ENCODE measurements at places on chromosomes 1 and 21. TPM values are rescaled to one million over a fixed set of nuclear protein-coding genes. Genes with fewer than 3 reads are reported as not detected.

DNA sequence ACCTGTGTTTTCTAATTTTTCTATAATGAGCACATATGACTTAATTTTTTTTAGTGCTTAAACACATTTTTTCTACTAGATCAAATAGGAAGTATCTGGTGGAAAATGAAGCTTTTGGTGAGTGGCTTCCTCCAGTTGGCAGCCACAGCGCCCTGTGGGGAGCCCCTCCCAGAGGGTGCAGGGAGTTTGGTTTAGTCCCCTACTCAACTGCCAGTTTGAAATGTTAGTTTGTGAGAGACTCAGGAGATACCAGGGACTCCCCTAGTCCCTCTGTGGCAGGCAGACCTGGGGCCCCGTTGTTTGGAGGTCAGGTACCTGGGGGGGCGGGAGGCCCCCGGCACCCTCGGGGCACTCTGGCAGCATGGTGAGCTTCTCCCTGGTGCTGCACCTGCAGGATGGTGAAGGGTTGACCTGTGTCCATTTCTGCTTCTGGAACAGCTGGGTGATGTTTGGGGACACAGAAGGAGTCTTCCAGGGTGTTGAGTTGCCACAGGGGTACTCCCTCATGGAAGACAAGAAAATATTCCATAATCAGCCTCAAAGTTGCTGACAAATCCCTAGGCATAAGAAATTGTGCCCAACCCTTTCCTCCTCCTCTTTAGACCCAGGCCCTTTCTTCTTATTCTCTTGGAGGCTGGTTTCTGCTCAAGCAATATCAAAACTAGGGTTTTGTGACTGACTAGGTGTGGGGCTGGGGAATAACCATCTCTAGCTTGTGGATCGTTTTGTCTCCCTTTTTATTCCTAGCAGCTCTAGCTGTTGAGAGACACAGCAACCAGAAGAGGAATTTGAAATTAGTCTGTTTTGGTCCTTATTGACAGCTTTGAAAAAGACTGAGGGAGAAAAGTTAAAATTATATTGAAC is 91.6 kb downstream of the ABCA4 start:
- H3K27me3 ChIP-seq = no peaks in the 10 kb centered on the region
- DNase-seq = no peak
- H3K4me1 ChIP-seq = no peaks in the 10 kb centered on the region
- no peak overlapping the region for H3K4me3 ChIP-seq
- no peaks in the 10 kb centered on the region for H3K36me3 ChIP-seq

GRCh38 chr1:191320062-191320461 is 838.2 kb upstream of the RGS18 start:
- H3K36me3 ChIP-seq = no peaks in the 10 kb centered on the region
- no peak overlapping the region for H3K4me3 ChIP-seq
- no peak overlapping the region for H3K27ac ChIP-seq
- H3K4me1 ChIP-seq = no peaks in the 10 kb centered on the region

GRCh38 chr1:160097151-160097910 is 1.1 kb downstream of the IGSF8 start:
- DNase-seq = no peak
- no peaks in the 10 kb centered on the region for H3K36me3 ChIP-seq
- H3K4me3 ChIP-seq = peak overlapping the region; percentile 56
- H3K27me3 ChIP-seq = no peaks in the 10 kb centered on the region
- H3K4me1 ChIP-seq = peaks cover 17% of the 10 kb centered on the region
- H3K27ac ChIP-seq = peak overlapping the region; percentile 27

DNA sequence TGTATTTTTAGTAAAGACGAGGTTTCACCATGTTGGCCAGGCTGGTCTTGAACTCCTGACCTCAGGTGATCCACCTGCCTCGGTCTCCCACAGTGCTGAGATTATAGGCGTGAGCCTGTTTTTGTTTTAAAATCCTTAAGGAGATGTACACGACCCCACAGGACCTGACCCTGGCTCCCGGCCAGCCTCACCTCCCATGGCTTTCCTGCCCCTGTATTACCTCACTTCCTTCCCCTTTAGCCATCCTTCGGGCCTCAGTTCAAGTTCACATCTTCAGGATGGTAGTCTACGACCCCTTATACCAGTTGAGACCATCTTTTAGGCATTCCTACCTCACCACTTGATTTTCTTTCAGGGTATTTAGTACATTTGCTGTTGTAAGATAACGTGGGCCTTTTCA is 36.3 kb downstream of the TCP10L start:
- no peak overlapping the region for H3K27ac ChIP-seq
- H3K4me1 ChIP-seq = no peaks in the 10 kb centered on the region

DNA sequence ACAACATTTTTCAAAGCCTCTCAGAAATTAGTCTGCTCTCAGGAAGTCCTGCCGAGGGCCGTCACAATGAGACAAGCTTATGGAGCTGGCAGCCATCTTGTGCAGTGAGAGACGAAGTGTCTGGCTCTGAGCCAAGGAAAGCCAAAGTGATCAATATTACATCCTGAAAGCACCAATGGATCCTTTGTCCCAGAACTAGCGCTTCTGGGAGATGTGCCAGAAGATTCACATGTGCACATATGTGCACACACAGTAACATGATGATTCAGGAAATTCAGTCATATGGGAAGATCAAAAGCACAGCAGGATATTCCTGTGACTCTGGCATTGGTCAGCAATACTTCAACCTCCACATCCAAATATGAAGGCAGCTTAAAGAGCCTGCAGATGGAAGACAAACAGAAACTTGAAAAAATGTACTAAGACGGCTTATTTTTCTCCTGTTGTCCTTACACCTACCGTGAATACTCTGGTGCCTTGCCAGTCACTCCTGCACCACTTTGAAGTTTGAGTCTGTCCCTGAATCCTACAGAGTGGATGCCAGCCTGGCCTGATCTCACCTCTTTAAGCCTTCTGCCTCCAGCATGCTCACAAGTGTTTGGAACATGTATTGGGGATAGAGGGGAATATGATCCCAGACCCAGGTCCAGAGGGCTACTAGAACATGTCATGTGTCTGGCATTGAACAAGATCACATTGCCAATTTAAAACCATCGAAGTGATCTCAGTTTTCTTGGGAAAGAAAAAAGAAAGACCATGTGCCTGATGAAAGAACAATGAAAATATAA is 44.5 kb upstream of the PRRX1 start:
- DNase-seq = peak; percentile 71
- no peak overlapping the region for H3K27ac ChIP-seq
- H3K36me3 ChIP-seq = no peaks in the 10 kb centered on the region
- H3K27me3 ChIP-seq = no peaks in the 10 kb centered on the region

DNA sequence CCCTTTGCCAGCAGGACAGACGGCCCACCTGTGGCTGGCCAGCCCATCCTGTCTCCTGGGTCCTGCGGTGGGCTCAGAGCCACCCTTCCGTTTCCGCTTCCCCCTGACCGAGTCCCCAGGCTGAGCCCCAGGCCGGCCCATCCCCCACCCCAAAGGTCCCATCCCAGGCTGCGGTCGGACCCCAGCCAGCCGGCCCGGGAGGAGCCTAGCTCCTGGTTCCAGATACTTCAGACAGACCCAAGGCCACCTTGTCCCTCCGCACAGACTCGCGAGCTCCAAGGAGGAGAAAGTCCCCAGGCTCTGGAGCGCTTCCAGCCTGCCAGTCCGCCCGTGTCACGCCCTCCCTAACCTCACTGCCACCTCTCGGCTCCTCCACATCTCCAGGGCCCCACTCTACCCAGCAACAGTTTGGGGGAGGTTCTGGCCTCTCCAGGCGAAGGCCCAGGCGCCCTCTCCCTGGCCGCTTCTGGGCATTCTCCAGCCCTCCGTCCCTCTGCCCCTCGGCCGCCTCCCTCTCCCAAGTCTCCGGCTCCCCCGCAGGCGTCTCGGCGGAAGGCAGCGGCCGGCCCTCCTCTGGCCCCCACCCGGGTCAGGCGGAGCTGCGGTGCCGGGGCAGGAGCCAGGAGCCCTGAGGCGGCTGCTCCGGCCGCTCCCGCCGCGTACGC is 835 bp downstream of the LRRN2 start:
- H3K4me3 ChIP-seq = peak overlapping the region; percentile 21
- no peak overlapping the region for H3K27ac ChIP-seq
- H3K4me1 ChIP-seq = no peaks in the 10 kb centered on the region
- peaks cover 56% of the 10 kb centered on the region for H3K27me3 ChIP-seq
- no peak for DNase-seq

DNA sequence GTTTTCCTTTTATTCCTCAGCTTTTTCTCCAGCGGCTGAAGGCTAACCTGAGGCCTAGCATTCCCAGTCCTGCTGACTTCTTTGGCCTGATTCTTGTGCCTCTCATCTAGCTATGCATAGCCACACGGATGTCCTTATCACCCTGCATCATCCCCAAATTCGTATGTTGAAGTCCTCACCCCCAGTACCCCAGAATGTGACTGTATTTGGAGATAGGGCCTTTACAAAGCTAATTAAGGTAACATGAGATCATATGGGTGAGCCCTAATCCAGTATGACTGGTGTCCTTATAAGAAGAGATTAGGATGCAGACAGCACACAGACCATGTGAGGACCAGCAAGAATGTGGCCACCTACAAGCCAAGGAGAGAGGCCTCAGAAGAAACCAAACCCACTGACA is 44.6 kb downstream of the CDCP2 start:
- H3K4me3 ChIP-seq = no peak overlapping the region
- H3K36me3 ChIP-seq = no peaks in the 10 kb centered on the region
- no peaks in the 10 kb centered on the region for H3K27me3 ChIP-seq
- DNase-seq = no peak
- H3K27ac ChIP-seq = no peak overlapping the region

DNA sequence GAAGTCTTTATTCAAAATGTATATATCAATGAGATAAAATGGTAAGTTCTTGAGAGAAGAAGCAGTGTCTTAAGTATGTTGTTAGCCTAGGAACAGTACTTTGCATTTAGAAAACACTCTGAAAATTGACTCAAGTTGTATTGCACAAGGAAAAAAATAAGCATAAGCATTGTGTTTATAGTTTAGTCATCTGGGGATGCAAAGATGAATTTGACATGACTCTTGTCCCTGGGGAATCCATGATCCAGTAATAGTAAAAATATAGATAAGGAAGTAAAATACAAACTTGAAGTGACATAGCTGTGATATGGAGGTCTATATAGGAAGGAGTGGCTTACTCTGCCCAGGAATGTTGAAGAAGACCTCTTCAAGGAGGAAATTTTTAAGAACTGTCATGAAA is 185.0 kb upstream of the PTBP2 start:
- H3K4me3 ChIP-seq = no peak overlapping the region
- DNase-seq = no peak
- peaks cover 19% of the 10 kb centered on the region for H3K4me1 ChIP-seq
- no peaks in the 10 kb centered on the region for H3K27me3 ChIP-seq

GRCh38 chr1:102071451-102071850 is 74.7 kb upstream of the OLFM3 start:
- peak; percentile 53 for DNase-seq
- H3K4me1 ChIP-seq = peaks cover 29% of the 10 kb centered on the region
- no peaks in the 10 kb centered on the region for H3K36me3 ChIP-seq
- H3K4me3 ChIP-seq = no peak overlapping the region
- no peak overlapping the region for H3K27ac ChIP-seq

DNA sequence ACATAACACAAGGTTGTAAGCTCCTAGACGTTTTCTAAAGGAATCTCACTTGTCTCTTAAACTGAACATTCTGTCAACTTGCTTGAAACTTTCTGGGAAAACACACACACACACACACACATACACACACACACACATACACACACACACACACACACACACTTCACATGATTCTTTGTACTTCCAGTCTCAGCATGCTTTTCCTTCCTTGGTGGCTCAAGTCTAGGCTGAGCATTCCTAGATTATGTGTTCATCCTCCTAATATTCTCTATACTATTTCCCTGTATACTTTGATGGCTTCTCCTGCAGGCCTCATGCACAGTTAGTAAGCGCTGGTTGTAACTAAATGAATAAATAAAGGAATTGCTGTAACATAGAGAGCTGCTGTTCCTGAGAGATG is 372.1 kb downstream of the PTPRC start:
- no peaks in the 10 kb centered on the region for H3K27me3 ChIP-seq
- H3K36me3 ChIP-seq = no peaks in the 10 kb centered on the region
- peak; percentile 28 for DNase-seq
- H3K4me1 ChIP-seq = peaks cover 12% of the 10 kb centered on the region
- peak overlapping the region; percentile 15 for H3K27ac ChIP-seq

Gene RAD54L
- total RNA-seq = 49.0 TPM

Gene SLC44A5
- total RNA-seq = 1.2 TPM

Gene SCAF4
- 57.0 TPM for total RNA-seq

All from A673 (cell line).